ENCODE measurements at places on chromosomes 1 and 21.
A peak's percentile ranks its signal among the peaks of the same experiment; 100 is the strongest.

DNA sequence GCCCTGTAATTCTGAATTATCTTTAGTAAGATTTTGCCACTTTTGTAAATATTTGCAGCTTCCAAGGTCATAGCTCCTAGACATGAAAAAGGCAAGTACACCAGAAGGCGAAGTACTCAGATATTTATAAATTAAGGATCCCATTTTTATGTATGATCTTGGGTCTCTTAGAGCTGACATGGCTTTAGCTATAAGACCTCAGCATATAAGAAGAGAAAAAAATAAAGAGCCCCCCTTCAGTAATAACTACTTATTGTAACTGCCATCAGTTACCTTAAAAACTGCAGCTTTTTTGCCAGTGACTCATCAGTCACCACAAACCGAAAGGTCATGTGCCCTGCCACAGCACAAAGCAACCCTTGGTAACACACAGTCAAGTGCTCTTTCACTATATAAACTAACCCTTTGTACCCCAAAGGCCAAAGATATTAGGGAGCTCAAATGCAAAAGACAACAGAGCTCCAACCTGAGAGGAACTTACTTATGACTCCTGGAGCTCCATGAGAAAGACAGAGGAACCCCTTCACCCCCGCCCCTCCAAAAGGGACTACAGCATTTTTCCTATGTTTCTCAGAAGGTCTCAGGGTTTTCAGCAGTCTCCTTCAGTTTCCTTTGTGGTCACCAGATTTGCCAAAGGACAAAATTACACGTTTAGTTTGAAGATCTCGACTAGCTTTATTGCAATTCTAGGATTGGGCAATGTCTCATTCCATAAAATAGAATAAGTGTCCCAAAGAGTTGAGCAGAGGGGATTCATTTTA is 219.8 kb upstream of the DUSP10 start:
- DNase-seq: no peak

GRCh38 chr1:71390518-71390917 is 309.7 kb upstream of the ZRANB2 start:
- no peak for DNase-seq

DNA sequence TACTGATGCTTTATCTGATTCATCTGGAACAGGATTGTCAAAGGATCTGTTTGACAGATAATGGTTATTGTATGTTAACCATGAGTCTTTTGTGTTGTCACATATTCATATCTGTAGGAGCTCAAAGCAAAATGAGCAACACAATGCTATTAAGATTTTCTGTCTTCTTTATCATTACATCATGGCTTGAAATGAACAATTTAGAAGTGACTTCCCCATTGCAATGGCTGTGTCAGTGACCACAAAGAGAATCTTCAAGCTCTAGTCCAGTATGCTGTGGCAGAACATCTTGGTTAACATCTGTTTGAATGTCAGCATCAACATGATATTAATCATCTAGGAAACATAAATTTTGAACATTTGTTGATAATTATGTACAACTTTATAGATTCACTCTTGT is 1148.5 kb downstream of the PLA2G4A start:
- no peak for DNase-seq

DNA sequence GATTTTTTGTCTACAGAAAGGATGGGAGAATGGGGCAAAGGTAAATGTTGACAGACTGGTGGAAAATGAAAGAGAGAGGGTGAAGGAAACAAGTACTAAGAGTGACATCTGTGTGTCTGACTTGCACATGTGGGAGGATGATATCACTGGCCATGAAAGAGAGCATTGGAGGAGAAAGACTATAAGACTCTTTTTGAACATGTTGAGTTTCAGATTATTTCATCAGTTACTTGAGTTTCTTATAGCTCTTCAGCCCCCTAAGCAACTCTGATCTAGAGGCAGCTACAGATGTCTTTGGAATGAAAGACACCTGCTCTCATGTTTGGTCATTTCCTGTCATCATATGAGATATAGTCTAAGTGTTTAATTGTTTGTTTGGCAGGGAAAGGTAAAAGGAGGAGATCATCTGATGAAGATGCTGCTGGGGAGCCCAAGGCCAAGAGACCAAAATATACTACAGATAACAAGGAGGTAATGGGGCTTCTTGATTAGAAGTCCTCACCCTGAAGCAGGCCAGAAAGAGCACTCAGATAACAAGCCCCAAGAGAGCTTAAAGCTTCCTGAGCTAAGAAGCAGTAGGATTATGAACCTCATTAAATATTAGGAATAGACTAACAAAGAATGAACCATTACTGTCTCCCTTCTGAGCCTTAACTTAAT is 4.5 kb downstream of the POLR3C start:
- no peak for DNase-seq

GRCh38 chr1:212228591-212229119 is 56.6 kb upstream of the PPP2R5A start:
- DNase-seq: no peak

- no peak for DNase-seq
Measured at GRCh38 chr1:22250724-22251123, 107.8 kb upstream of the WNT4 start.

DNA sequence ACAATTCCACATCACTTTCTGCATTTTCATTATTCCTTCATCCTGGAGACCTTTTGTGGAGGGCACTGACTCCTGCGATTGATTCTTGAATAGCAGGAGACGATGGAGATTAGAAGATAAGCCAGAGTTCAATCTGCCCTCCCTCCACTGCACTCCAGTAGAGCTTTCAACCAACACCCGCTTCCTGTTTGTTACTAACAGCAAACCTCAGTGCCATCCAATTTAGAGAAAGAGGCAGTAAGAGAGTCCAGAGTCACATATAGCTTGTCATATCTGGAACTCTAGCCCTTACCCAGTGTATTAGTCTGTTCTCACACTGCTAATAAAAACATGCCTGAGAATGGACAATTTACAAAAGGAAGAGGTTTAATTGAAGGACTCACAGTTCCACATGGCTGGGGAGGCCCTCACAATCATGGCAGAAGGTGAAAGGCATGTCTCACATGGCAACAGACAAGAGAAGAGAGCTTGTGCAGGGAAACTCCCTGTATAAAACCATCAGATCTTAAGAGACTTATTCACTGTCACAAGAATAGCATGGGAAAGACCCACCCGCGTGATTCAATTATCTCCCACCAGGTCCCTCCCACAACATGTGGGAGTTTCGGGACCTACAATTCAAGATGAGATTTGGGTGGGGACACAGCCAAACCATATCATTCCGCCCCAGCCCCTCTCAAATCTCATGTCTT is 55.9 kb downstream of the PCBP3 start:
- no peak for DNase-seq

- no peak for DNase-seq
Measured at GRCh38 chr21:17813353-17813752, 5.8 kb downstream of the C21orf91 start.

DNA sequence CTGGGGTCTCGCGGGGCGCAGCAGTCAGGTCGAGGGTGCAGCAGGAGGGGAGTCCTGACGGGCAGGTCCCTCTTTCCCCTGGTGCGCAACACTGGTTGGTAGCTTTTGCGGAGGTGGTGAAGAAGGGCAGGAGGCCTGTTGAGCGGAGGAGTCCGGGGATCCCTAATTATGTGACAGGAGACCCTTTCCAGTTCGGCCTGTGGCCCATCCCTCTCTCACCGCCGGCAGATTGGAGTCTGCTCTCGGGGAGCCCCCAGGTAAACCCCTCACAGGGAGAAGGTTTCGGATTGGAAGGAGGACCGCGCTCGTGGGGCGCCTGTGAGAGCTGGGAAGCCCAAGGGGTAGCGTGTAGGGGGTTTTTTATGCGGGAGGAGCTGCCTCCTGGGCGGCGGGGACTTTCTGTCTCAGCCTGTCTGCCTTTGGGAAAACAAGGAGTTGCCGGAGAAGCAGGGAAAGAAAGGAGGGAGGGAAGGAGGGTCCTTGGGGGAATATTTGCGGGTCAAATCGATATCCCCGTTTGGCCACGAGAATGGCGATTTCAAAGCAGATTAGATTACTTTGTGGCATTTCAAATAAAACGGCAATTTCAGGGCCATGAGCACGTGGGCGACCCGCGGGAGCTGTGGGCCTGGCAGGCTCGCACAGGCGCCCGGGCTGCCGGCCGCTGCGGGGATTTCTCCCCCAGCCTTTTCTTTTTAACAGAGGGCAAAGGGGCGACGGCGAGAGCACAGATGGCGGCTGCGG is 9.5 kb downstream of the SIM2 start:
- DNase-seq: no peak

DNA sequence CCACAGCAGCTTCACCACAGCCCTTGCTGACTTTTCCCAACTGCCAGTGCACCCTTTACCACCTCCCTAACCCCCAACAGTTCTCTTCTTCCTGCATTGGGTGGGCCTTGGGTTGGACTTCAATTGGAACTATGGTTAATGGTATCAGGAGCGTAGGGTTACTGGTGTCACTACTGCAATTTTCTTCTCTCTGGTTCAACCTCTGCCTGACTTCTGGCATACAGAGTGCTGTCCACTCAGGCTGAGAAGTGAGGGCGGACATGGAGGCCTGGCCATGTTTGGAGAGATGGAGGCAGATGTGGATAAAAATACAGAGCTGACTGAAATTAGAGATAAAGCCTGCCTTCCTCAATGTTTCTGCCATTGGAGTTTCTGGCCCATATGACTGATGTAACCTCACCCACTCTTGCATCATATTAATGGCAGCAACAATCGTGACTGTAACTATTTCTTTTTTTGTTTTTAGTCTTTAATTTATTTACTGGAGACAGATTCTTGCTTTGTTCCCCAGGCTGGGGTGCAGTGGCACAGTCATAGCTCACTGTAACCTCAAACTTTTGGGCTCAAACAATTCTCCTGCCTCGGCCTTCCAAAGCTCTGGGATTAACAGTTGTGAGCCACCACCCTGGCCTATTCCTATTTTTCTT is 87.8 kb downstream of the NAV1 start:
- DNase-seq: no peak

GRCh38 chr1:24605534-24606295 is 37.4 kb upstream of the SRRM1 start:
- no peak for DNase-seq

DNA sequence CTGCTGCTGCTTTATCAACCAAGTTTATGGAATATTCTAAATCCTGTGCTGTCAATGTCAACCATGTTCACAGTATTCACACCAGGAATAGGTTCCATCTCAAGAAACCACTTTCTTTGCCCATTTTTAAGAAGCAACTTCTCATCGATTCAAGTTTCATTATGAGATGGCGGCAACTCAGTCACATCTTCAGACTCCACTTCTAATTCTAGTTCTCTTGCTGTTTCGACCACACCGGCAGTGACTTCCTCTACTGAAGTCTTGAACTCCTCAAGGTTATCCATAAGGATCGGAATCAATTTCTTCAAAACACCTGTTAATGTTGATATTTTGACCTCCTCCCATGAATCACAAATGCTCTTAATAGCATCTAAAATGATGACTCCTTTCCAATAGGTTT is 39.7 kb upstream of the IFNLR1 start:
- DNase-seq: no peak

DNA sequence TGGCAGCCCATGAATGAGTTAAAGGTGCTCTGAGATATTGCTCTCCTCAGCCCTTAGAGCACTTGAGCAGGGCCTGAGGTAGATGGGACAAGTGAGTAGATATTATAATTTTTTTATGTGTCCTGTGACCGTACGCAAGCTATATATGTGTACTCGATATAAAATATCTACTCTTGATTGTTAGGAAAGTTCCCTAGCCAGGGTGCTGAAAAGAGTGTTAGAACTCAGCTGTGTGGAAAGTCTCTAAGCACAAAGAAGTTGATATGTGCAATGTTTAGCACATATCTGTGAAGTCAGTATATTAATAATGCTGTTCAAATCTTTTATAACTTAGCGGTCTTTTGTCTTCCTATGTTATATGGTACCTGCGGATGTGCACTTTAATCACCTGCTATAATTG is 114.6 kb upstream of the PLD5 start:
- no peak for DNase-seq

DNA sequence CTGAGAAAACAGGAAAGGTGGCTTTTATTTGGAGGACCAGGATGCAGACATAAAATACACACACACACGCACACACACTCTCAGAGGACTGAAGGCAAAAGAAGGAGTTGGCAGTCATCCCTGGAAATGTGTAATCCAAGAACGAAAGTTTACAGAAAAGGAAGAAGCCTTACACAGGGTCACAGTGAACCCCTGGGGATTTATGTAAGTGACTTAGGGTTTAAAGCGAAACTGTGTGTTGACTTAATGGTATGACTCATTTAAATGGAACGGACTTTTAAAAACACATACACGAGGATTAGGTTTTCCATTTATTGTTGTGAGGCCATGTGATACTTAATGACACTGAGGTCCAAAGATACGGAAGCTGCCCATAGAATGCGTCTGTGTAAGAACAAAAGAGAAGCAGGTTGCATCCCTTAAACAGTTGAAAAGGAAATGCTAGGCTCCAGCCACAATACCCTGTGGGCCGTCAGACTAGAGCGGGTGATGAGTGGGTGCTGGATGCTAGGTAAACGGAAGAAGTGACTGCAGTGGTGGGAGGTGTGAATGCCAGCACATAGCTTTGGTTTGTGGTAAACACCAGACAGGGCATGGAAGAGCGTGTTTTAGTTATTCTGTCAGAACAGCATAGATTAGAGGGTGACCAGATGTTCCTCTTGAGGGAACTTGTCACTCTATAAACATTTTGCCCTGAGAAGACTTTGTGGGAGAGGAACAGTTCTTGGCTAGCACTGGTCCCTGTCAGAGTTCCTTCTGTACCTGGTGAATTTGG is 21.6 kb upstream of the BCL10 start:
- DNase-seq: peak; percentile 87

GRCh38 chr1:185427264-185427663 is 110.2 kb upstream of the IVNS1ABP start:
- DNase-seq: no peak

- DNase-seq: no peak
Measured at GRCh38 chr1:180505732-180506335, 3.5 kb upstream of the ACBD6 start.

GRCh38 chr1:44515416-44515815 is 110.4 kb downstream of the RNF220 start:
- DNase-seq: no peak

GRCh38 chr21:44347911-44348451 is 5.4 kb upstream of the TRPM2 start:
- no peak for DNase-seq

DNA sequence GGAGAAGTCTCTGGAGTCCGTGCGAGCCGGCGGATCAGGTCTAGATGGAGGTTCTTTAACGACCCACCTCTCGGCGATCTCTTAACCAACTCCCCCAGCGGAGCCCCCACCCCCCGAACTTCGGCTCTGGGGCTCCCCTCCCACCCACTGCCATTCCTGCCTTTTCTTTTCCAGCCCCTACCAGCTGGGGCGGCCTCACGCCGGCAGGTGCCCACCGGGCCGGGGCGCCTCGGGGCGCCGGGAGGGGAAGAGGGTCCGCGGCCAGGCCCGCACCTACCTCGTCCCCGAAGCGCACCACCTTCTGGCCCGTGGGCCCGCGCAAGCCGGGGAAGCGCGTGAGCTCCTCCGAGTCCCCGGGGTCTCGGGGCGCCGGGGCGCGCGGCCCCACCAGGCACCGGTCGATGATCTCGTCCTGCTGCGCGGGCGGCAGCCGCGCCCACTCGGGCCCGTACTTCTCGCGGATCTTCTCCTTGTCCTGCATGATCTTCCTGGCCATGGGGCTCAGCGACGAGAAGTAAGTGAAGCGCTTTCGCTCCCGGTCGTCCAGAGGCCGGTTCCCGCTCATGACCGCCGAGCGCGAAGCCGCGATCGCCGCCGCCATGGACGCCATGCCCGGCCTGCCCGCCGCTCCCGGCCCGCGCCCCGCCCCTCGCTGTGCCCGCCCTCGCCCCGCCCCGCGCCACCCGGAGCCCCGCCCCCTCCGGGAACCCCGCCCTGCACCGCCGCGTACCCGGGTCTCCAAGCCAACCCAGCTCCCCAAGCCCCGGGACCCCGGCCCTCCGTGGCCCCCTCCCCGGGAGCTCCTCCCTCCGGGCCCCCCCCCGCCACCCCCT is at the start of gene C1orf198:
Gene C1orf198, minus strand, starts transcription at position 619 of the 833 bp plus-strand sequence. Its CDS starts 9 bp downstream, at position 610.
- DNase-seq: peak; percentile 88

- DNase-seq: peak; percentile 51
Measured at GRCh38 chr1:62311473-62311943, 7.7 kb downstream of the KANK4 start.
